ENCODE measurements at places on chromosomes 5 and 9.

DNA sequence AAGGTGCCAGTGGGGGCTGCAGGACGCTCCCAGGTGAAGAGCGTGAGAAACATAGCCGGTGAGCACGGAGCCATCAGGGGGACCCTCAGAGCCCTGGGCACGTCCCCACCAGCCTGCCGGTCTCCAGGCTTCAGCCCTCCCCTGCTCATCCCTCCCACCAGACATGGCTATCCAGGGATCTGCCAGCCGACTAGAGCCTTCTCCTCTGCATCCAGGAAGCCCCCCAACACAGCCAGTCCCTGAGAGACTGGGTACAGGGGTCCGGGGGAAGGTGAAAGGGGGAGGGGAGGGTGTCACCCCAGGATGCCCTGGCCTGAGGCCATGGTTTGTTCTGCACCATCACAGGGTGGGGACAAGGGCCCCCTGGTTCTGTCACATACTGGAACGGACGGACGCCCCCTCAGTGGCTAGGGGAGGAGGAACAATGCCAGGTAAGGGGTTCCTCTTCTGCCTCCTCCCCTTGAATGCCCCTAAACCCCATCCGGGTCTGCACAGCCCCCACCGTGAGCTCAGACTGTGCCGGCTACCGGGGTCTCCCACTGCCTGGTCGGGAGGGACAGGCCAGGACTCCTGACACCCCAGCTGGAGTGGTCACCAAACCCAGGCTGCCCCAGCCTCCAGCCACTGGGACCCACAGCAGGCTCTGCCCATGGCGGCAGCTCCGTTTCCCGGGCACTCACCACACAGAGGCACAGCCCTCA lies 34.3 kb downstream of the NACC2 start:
- DNase-seq = no peak
- no peaks in the 10 kb centered on the region for H3K27me3 ChIP-seq
- no peak overlapping the region for H3K4me3 ChIP-seq
- H3K27ac ChIP-seq = no peak overlapping the region
- peaks cover 4% of the 10 kb centered on the region for H3K36me3 ChIP-seq
- peaks cover 22% of the 10 kb centered on the region for H3K4me1 ChIP-seq

- no peaks in the 10 kb centered on the region for H3K4me1 ChIP-seq
- H3K27me3 ChIP-seq = no peaks in the 10 kb centered on the region
- H3K4me3 ChIP-seq = no peak overlapping the region
- H3K27ac ChIP-seq = no peak overlapping the region
- peak; percentile 18 for DNase-seq
Measured at GRCh38 chr9:10649076-10649475, 36.3 kb upstream of the PTPRD start.

DNA sequence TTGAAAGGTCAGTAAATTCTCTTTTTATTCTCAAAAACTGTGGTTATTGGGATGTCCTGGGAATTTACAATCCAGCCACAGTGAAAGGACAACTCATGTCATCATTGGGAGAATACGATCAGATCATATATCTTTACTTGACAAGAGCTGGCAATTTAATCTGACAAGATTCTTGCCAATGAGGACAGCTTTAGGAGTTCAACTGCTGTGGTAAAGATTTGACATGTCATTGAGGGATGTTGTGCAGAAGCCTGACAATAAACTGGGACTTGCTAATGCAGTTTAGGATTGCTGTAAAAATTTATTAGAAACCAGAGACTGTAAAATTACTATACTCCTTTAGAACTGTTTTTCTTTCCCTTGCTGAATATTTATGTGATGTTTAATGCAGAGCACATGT lies 1131.0 kb downstream of the MAT2B start:
- H3K36me3 ChIP-seq = no peaks in the 10 kb centered on the region
- H3K4me3 ChIP-seq = no peak overlapping the region
- no peak for DNase-seq
- no peaks in the 10 kb centered on the region for H3K4me1 ChIP-seq
- H3K27ac ChIP-seq = no peak overlapping the region

DNA sequence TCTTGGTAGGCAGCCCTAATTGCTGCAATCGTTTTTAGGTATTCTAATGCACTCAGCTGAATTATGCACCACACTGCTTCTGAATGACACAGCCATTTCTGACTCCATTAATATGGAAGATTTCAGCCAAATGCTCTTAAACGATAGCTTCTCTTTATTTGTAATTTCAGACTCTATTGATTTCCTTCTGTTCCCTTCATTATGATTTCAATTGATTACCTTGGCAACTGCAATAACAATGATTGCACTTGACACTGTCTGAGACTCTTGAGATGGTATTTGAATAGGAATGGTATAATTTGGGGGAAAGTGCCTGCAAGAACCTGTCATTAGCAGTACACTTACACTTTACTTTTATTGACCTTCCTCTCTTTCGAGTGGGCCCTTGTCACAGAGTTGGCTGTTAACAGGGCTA lies 296.1 kb upstream of the DMAC1 start:
- H3K4me3 ChIP-seq = no peak overlapping the region
- no peak for DNase-seq
- no peaks in the 10 kb centered on the region for H3K36me3 ChIP-seq
- H3K27me3 ChIP-seq = no peaks in the 10 kb centered on the region
- H3K27ac ChIP-seq = no peak overlapping the region
- H3K4me1 ChIP-seq = no peaks in the 10 kb centered on the region

DNA sequence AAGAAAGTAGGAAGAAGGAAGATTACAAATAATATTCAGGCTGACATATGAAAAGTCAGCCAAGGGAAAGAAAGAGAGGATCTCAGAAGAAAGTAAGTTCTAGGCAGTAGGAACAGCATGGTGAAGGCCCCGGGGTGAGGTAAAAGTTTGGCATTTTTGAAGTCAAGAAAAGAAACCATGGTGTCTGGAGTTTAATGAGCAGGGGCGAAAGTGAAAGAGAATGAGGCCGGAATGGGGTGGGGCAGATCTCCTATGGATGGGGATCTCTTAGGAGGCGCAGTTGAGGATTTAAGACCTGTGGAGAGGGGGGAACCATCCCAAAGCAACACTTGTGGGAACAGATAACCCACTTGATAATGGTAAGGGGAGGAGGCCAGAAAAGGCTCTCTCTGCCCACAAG lies 42.3 kb upstream of the SMAD5 start:
- H3K4me1 ChIP-seq = no peaks in the 10 kb centered on the region
- no peak overlapping the region for H3K27ac ChIP-seq
- no peak for DNase-seq
- peaks cover 5% of the 10 kb centered on the region for H3K27me3 ChIP-seq
- H3K4me3 ChIP-seq = no peak overlapping the region

Data from mesenchymal stem cell (in vitro differentiated cells and primary cell).